ENCODE measurements at places on chromosomes 1 and 21.

DNA sequence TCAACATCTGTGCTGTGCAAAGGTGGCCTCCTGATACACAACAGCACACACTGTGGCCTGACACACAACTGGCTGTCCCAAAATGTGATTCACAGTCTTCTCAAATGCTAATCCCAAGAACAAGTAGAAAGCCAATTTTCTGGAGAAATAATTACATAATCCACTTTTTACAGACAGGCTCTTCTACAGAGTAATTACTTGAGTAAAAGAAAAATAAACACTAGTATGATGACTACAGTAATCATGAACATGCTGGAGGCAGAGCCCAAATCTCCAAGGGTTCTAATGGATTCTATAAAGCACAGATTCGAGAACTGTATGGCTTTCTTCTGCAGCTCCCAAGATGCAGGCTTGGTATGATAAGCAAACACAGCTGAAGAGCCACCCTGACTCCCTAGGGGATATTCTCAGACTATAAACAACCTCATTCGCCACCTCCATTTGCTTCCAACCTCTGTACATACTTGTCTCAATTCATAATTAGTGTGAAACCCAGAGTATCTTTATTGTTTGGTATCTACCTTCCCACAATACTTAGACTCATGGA, 81.9 kb downstream of the SIPA1L2 start:
- no peak for DNase-seq

- DNase-seq, result no peak
These were observed 112.7 kb upstream of the COA6 start for GRCh38 chr1:234260578-234260977.

GRCh38 chr1:11314959-11315358, 42.0 kb downstream of the UBIAD1 start:
- no peak for DNase-seq

DNA sequence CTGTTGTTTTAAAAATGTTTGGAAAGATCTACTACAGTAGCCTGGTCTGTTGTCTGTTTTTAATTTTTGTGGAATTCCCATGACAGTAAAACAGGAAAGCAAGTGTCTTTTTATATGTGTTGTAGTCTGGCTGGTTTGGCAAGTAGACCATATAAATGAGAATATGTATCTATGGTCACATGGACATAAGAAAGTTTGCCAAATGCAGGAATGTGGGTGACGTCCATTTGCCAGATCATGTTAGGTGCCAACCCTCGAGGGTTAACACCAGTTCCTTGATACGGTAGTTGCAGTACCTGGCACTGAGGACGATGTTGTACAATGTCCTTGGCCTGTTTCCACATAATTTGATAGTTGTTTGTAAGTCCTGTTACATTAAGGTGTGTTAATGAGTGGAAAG, 6.2 kb downstream of the DAP3 start:
- no peak for DNase-seq

GRCh38 chr1:108801101-108801500, 54.6 kb downstream of the STXBP3 start:
- DNase-seq, result no peak

- DNase-seq, result no peak
These were observed 58.2 kb downstream of the BCAR3 start for GRCh38 chr1:93623436-93623835.

- DNase-seq, result no peak
These were observed 8.3 kb upstream of the RIPK4 start for GRCh38 chr21:41775149-41775472.

DNA sequence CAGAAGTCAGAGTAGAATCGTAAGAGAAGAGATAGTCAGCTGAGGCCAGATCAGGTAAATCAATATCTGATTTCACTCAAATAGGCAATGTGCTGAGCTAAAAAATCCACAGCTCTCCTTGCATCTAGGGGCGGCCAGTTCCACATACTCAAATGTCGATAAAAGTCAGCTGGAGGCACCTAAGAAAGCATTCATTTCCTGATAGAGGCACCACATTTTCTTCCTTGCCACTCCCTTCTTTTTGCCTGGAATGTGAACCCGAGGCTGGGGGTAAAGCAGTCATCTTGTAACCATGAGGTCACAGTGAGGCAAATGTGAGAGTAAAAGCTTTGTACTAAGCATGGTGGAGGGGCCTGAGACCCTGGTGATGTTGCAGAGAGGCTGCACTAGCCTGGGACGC, 24.2 kb upstream of the CTPS1 start:
- DNase-seq, result no peak

- DNase-seq, result no peak
These were observed 64.0 kb downstream of the PLPPR5 start for GRCh38 chr1:98940722-98941079.

- no peak for DNase-seq
These were observed 99.4 kb downstream of the VAV3 start for GRCh38 chr1:107865627-107866026.

DNA sequence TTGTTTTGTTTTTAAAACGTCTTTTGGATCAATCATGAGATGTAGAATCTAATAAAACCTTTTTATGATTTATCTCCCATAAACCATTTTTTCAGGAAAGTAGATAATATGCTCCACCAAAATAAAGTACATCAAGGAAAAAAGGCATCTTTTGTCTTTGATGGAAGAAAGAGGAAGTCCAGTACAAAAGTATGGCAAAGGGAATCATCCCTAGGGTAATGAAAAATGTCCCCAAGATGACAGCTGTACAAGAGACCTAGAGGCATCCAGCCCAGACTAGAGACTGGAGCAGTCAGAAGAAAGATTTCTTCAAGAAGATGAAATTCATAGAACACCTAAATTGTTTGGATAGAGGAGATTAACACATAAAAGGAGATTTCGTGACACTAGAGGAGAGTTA, 32.3 kb upstream of the GFI1 start:
- DNase-seq, result no peak

GRCh38 chr1:18927654-18928272, 25.4 kb upstream of the ALDH4A1 start:
- no peak for DNase-seq
